ENCODE measurements at places on chromosomes 12 and 14. TPM values are rescaled to one million over a fixed set of nuclear protein-coding genes. Genes with fewer than 3 reads are reported as not detected.

- no peaks in the 10 kb centered on the region for H3K36me3 ChIP-seq
- no peaks in the 10 kb centered on the region for H3K4me1 ChIP-seq
- H3K27ac ChIP-seq = no peak overlapping the region
These were observed 131.5 kb downstream of the SLC38A6 start for GRCh38 chr14:61112506-61112905.

DNA sequence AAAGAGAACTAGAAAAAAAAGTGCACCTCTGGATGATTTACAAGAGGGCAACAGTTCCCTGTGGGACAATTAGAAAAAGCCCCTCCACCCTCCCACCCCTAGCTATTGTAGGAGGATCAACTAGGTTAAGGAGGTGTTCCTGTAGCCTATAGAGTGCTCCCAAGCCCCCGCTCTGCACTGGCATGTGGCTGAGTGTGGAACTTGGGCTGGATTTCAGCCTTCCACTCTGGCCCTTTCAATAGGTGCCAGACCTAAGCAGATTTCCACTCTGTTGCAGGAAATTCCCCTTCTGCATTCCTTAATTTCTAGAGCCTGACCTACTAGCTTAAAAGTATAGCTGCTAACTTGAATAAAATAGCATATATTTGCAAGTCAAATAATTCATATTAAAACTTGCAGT lies 2.8 kb downstream of the NFATC4 start:
- H3K4me1 ChIP-seq = no peaks in the 10 kb centered on the region
- no peaks in the 10 kb centered on the region for H3K27me3 ChIP-seq
- DNase-seq = no peak
- peak overlapping the region; percentile 98 for H3K27ac ChIP-seq

DNA sequence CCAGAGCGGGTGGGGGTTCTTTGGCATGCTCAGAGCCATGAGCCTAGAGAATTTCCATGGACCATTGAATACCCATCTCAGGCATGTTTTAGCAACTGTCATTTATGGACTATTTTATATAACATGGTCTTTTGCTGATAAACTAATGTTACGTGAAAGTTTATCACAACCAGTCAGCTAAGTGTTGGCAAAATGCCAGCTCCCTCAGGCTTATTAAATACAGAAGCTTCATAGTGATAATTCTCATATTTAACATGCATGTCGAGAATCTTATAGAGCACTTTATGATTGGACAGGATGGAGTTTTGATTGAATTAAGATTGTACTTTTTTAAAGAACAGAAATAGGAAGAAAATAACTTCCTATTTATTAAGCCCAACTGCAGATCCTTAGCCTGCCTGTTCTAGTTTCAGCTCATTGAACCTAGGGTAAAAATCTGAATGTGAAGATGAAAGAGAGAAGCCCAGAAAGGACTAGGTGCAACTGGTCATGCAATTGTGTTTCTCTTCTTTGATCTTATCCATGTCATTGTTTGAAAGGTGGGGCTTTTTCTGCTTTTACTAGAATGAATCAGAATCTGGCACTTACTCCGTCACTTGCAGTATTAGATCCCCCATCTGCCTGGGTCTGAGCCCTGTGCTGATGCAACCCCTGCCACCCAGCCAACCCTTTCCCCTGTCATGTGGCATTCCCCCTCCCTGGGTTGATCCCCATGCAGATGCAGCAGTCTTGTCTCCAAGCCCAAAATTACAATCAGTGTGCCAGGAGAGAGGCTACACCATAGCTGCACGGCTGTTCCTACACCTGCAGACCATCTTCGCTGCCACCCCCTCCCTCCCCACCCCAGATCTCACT lies 134.6 kb upstream of the EVL start:
- DNase-seq = no peak
- H3K4me3 ChIP-seq = no peak overlapping the region
- H3K27me3 ChIP-seq = no peaks in the 10 kb centered on the region
- H3K36me3 ChIP-seq = no peaks in the 10 kb centered on the region
- H3K27ac ChIP-seq = no peak overlapping the region
- no peaks in the 10 kb centered on the region for H3K4me1 ChIP-seq

SPTLC2 gene
- 42.6 TPM for total RNA-seq

CISTR gene
- not detected for total RNA-seq

GRCh38 chr14:58942516-58942915 lies 246.0 kb upstream of the DAAM1 start:
- no peak overlapping the region for H3K4me3 ChIP-seq
- no peak overlapping the region for H3K27ac ChIP-seq
- no peaks in the 10 kb centered on the region for H3K27me3 ChIP-seq
- no peak for DNase-seq
- no peaks in the 10 kb centered on the region for H3K4me1 ChIP-seq

DNA sequence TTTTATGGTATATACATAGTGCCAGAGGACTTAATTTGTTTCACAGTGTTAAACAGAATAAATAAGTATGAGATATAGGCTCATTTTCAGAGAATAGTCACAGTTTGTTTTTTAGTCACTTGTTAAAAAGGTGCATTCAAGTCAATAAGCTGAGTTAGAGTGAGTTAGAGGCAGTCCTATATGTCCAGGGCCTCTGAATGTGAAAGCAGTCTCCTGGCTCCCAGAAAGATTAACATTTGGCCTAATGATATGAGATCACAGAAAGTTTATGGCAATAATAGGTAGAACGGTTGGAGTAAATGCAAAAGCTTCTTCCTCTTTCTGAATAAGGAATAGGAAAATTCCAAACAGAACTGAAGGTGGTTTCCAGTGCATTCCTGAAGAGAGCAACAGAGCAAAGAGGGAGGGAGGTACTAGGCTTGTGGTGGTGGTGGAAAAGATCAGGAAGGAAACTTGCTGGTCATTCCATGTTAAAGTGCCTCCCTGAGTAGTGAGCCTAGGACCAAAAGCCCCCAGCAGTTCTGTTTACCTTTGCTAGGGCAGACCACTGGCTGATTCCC lies 54.4 kb downstream of the SLC38A4 start:
- no peaks in the 10 kb centered on the region for H3K36me3 ChIP-seq
- H3K27ac ChIP-seq = peak overlapping the region; percentile 43
- H3K4me3 ChIP-seq = no peak overlapping the region
- DNase-seq = no peak

C12orf50 gene
- total RNA-seq = not detected

- H3K27ac ChIP-seq = no peak overlapping the region
- no peaks in the 10 kb centered on the region for H3K4me1 ChIP-seq
- H3K27me3 ChIP-seq = no peaks in the 10 kb centered on the region
- H3K36me3 ChIP-seq = no peaks in the 10 kb centered on the region
- no peak for DNase-seq
These were observed 5.3 kb downstream of the OASL start for GRCh38 chr12:121033625-121034349.

DNA sequence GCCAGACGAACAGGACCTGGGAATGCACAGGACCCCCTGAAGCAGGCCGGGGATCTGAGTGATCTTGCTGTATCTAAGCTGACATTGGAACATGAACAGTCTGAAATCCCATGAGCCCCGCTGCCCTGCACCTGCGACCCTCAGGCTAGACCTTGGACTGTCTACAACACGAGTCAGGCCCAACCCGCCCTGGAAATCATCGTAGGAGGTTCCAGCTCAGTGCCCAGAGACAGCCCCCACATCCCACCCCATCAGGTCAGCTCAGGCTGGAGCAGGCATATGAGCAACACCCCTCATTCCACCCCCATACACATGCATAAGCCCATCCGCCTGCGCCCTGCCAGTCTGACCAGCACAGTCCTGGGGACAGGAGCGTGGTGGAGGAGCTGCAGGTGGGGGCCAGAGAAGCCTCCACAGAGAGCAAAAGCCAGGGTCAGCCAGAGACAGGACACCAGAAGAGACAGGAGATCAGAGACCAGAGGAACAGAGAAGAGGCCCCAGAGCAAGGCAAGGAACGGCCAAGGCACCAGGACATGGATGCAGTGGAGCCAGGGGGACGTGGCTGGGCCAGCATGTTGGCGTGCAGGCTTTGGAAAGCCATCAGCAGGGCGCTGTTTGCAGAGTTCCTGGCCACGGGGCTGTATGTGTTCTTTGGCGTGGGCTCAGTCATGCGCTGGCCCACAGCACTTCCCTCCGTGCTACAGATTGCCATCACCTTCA lies at the start of gene AQP6:
TSS of gene AQP6 (plus strand) at position 307 of the 720 bp plus-strand sequence. CDS start at position 534, 227 bp downstream.
- no peak for DNase-seq
- peaks cover 2% of the 10 kb centered on the region for H3K27me3 ChIP-seq
- H3K4me3 ChIP-seq = no peak within 1 kb of the TSS
- H3K36me3 ChIP-seq = no peaks in the 10 kb centered on the region
- no peaks in the 10 kb centered on the region for H3K4me1 ChIP-seq

GLRX5 gene
- 29.1 TPM for total RNA-seq

- no peaks in the 10 kb centered on the region for H3K4me1 ChIP-seq
- no peak overlapping the region for H3K4me3 ChIP-seq
- H3K27ac ChIP-seq = no peak overlapping the region
- H3K36me3 ChIP-seq = no peaks in the 10 kb centered on the region
- DNase-seq = no peak
These were observed 90.2 kb downstream of the TTLL5 start for GRCh38 chr14:75751296-75751695.

- H3K36me3 ChIP-seq = no peaks in the 10 kb centered on the region
- peak overlapping the region; percentile 31 for H3K4me3 ChIP-seq
- H3K4me1 ChIP-seq = no peaks in the 10 kb centered on the region
- DNase-seq = no peak
- H3K27ac ChIP-seq = no peak overlapping the region
- no peaks in the 10 kb centered on the region for H3K27me3 ChIP-seq
These were observed 421.1 kb downstream of the VRK1 start for GRCh38 chr14:97218274-97218673.

DNA sequence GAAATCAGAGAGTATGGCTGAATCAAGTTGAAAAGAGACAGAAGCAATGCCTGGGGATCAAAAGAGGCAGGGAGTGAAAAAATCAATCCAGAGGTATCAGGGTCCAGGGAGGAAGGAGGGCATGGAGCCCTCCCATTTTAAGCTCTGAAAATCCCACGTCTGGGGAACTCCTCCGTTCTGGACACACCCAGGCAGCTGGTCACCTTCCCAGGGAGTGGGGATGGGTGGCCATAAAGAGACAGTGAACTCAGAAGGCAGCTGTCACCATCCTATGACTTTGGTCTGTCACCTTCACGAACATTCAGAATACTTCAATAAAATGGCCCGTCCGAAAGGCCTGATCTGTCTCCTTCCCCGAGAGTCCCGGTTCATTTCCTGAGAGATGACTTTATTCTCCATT lies 71.6 kb downstream of the MAP1LC3B2 start:
- no peaks in the 10 kb centered on the region for H3K27me3 ChIP-seq
- no peak overlapping the region for H3K4me3 ChIP-seq
- H3K36me3 ChIP-seq = no peaks in the 10 kb centered on the region
- no peak overlapping the region for H3K27ac ChIP-seq

DNA sequence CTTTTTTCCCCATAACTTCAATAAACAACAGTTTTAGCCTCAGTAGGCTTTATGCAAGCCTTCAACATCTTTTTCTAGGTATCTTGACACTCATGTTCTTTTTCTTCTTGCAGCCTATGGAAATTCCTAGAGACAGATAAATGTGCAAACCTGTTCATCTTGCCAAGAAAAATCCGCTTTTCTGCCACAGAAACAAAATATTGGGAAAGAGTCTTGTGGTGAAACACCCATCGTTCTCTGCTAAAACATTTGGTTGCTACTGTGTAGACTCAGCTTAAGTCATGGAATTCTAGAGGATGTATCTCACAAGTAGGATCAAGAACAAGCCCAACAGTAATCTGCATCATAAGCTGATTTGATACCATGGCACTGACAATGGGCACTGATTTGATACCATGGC lies 295.9 kb downstream of the ZFP36L1 start:
- H3K4me1 ChIP-seq = no peaks in the 10 kb centered on the region
- no peak overlapping the region for H3K4me3 ChIP-seq
- no peaks in the 10 kb centered on the region for H3K27me3 ChIP-seq
- no peak for DNase-seq
- no peaks in the 10 kb centered on the region for H3K36me3 ChIP-seq

DNA sequence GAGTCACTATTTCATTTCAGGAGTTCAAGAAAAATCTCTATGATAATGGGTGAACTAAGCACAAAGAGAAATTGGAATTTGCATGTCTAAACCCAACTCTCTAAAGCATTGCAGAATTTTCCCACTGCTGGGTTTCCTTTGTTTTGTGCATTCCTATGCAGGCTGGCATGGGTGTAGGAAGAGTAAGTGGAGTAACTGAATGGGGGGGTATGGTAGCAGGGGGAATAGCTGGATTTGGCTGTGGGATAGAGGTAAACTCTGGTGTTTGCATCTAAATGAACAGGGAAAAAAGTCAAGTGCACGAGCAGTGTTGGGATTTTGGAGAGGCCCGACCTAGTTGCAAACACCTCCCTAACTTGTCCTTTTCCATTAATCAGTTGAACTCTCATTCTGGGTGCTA lies 159.1 kb downstream of the ANO4 start:
- H3K27ac ChIP-seq = no peak overlapping the region
- no peaks in the 10 kb centered on the region for H3K27me3 ChIP-seq
- H3K4me3 ChIP-seq = no peak overlapping the region

PIP4K2C gene
- total RNA-seq = 24.6 TPM

DNA sequence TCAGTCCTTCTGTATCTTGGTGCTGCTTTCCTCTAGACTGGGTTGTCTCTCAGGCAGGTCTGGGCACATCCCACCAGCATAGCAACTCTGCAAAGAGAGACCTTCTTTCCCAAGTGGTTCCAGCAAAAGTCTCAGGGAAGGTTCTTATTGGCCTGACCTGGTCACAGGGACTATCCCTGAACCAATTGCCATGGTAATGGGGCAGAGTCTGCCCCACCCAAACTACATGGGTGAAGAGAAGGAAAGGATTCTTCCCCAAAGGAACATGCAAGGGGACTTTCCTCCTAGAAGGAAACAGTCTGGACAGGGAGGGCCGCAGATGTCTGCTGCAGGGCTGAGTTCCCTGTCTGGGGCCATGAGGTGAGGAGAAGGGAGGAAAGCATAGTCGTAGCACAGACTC lies 122.2 kb upstream of the NCOR2 start:
- no peak overlapping the region for H3K4me3 ChIP-seq
- no peak overlapping the region for H3K27ac ChIP-seq
- no peaks in the 10 kb centered on the region for H3K27me3 ChIP-seq
- peaks cover 1% of the 10 kb centered on the region for H3K4me1 ChIP-seq
- H3K36me3 ChIP-seq = no peaks in the 10 kb centered on the region

GRCh38 chr12:3342051-3342450 lies 149.0 kb upstream of the PRMT8 start:
- DNase-seq = no peak
- H3K4me3 ChIP-seq = no peak overlapping the region
- no peaks in the 10 kb centered on the region for H3K27me3 ChIP-seq
- H3K27ac ChIP-seq = no peak overlapping the region
- peaks cover 5% of the 10 kb centered on the region for H3K4me1 ChIP-seq

GRCh38 chr12:99170037-99170436 lies 477.5 kb upstream of the GARIN6 start:
- no peak overlapping the region for H3K4me3 ChIP-seq
- H3K27me3 ChIP-seq = no peaks in the 10 kb centered on the region
- H3K4me1 ChIP-seq = no peaks in the 10 kb centered on the region
- H3K27ac ChIP-seq = no peak overlapping the region
- H3K36me3 ChIP-seq = no peaks in the 10 kb centered on the region
- DNase-seq = no peak

GRCh38 chr14:104659146-104659545 lies 30.3 kb upstream of the INF2 start:
- no peaks in the 10 kb centered on the region for H3K36me3 ChIP-seq
- no peak overlapping the region for H3K27ac ChIP-seq

LUM gene
- 183 TPM for total RNA-seq

Data from breast epithelium (tissue), 4 donors.